NCI-H1092 (cell line): ENCODE measurements at places on chromosomes 4 and X.
A peak's percentile ranks its signal among the peaks of the same experiment; 100 is the strongest.

DNA sequence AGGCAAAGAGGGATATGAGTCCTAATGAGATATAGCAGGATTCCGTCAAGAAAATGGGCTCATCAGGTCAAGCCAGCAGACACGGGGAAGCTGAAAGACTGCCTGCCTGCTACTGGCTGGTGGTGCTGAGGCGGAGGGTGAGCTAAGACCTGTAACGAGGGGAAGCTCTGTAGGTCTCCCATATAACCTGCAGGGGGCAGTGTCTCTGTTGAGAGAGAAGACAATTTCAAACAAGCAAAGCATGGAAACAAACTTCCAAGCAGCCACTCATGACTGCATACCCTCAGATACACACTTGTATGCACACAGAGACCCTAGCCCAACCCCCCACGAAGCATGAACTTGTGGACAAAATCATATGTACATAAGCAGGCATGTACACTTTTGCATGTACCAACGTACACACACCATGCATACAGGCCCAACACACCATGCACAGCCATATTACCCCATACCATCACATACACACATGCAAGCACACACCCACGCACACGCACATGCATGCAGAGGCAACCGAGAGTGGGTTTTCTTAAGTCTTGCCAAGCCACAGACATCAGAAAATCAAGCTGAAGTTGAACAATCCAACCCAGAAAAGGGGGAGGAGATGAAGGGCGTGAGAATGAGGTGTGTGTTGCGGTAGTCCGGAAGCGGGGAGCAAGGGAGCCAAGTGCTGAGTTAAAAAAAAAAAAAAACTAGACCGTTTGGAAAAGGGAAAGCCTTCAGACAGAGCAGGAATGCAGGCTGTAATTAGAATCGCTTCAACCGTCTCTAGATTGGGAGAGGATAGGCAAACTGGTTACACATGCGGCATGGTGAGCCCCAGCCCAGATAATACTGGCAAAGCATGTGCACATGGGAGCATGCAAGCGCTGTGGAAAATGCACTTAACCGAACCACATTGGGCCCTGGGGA, 71.0 kb downstream of the PJA1 start:
- DNase-seq: peak; percentile 52

GRCh38 chr4:15963576-15963975, 601 bp upstream of the FGFBP2 start:
- DNase-seq: no peak

DNA sequence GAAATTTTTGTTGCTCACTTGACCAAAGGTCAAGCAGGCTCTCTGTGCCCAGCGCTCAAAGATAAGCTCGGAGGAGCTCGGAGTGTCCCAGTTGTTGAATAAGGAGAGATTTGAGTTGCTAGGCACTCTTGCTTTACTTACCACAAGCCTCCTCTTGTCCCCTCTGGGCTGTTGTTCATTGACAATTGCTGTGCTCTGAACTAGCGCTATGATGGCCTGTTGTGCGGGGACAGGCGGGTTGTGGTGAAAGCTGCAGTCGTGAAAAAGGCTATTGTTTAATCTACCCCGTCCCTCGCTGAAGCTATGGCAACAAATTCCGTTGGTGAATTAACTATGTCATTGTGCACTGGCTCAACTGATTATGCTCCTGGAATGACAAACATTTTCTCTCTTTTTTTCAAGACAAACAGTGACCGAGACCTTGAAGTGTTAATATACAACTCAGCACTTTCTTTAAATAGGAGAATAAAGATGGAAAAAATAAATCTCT, 21.0 kb upstream of the POLA1 start:
- no peak for DNase-seq

DNA sequence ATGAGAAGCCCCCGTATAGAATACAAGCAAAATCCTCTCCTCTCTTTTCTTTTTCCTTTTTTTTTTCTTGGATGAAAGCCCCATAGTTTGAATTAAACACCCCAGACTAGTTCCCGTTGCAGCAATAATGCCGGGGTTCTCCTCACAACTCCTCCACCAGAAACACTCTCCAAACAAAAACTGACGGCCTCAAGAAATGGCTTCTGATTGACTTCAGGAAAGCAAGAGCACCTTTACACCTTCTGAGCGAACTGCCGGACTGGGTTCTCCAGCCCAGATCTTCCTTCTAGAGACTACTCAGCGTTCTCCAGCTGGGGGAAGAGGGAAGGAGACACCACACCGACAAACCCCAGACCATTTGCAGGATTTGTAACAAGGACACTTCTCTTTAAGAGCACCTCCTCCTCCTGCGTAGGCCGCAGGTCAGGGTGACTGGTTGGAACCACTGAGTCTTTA, 4.0 kb downstream of the HAND2 start:
- no peak for DNase-seq

DNA sequence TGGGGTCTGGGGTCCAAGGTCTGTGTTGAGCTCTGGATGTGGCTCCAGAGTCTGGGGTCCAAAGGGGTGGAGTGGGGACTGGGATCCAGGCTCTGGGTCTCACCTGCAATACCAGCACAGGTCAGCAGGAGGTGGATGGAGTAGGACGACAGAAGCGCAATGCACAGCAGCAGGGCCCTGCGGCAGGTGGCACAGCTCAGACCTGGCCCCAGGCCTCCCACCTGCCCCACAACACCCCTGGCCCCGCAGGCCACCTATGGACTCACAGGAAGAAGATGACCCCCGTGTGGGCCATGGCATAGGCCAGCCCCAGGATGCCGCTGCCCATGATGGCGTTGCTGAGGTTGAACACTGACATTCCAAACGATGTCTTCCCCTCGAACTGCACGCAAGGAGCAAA, 3.4 kb downstream of the SLC38A5 start:
- DNase-seq: no peak

DNA sequence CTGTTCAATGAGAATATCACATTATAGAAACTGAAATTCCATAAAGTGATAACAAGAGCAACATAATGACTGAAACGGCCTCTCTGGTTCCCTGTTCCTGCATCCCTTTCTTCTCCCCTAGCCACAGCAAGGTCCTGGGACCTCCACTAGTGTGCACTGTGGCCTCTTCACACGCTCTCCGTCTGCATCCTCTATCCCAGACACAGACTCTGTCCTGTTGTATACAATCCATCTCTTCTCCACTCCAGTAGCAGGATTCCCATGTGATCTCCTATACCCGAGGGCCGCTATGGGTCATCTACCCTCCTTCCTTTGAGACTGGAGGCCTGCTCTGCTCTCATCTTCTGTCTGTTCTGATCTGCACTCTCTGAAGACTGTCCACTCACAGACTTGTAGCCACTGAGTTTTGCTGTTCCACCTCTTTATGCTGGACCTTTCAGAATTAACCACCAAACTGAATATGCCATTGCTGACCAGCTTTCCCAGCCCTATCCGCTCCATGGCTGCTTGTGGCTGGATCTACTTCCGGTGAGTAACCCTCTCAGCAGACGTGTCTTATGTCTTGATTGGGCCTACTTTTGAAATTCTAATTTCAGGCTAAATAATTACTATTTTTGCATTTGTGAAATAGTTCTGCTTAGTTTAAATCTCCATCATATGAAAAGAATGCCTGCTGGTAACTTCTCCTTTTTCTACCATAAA, 105.1 kb upstream of the NAP1L5 start:
- no peak for DNase-seq

- no peak for DNase-seq
Observed at GRCh38 chr4:114597410-114598115, 1.0 kb upstream of the UGT8 start.

GRCh38 chrX:110277609-110278008, 40.3 kb downstream of the AMMECR1 start:
- no peak for DNase-seq

DNA sequence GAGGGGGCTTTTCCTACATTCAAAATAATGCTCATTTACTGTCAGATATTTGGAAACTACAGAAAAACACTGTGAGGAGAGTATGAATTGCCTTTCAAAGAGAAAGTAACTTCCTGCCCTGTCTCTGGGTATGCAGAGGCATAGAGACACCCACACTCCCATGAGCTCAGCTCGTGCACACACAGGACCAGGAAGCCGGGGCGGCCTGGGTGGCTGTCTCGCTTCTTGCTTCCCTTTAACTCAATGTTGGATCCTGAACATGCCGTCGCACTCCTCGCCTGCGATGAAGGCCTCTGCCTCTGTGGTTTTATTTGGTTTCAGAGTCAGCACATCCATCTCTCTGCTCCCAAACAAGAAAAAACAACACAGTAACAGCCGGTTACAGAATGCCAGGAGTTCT, 40.1 kb upstream of the GPR78 start:
- no peak for DNase-seq

- no peak for DNase-seq
Observed at GRCh38 chr4:58961925-58962324, 1851.7 kb upstream of the IGFBP7 start.

GRCh38 chrX:72123471-72124185, 8.1 kb downstream of the RTL5 start:
- no peak for DNase-seq

DNA sequence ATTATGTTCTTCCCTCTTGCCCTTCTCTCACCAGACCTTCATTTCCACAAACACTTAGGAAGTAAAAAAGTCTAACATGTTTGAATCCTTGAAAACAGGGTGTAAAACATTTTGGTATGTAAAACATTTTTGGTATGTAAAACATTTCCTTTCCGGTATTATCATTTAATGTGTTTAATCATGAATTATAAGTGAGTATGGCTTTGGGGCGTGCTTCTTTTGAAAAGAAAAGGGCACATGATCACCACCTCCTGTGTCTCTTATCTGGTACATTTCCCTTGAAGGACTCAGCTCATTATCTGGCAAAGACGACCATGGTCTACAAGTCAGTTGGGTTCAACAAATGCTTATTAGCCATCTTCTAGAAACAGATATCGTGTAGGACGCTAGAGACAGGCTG, 283.6 kb downstream of the FRMPD4 start:
- DNase-seq: no peak

GRCh38 chrX:119676949-119677653, 15.9 kb downstream of the SEPTIN6 start:
- no peak for DNase-seq

DNA sequence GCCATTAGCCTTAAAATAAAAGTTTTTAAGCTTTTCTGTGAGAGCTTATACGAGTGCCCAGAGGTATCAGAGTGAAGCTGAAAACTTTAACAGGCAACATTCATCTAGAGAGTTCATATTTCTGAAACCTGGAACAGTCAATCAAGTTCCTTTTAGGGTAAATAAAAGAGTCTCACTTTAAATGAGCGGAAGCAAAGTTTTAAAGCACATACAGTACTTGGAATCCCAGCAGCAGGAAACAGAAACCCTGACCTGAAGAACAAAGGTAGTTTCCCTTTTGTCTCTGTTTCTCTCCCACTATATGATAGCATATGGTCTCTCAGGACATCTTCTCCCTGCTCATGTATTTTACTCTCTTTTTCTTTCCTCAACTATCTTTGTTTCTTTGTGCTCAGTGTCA, 153.0 kb downstream of the ASB9 start:
- no peak for DNase-seq

GRCh38 chrX:153327561-153327960, 6.0 kb upstream of the PNMA6F start:
- DNase-seq: no peak

DNA sequence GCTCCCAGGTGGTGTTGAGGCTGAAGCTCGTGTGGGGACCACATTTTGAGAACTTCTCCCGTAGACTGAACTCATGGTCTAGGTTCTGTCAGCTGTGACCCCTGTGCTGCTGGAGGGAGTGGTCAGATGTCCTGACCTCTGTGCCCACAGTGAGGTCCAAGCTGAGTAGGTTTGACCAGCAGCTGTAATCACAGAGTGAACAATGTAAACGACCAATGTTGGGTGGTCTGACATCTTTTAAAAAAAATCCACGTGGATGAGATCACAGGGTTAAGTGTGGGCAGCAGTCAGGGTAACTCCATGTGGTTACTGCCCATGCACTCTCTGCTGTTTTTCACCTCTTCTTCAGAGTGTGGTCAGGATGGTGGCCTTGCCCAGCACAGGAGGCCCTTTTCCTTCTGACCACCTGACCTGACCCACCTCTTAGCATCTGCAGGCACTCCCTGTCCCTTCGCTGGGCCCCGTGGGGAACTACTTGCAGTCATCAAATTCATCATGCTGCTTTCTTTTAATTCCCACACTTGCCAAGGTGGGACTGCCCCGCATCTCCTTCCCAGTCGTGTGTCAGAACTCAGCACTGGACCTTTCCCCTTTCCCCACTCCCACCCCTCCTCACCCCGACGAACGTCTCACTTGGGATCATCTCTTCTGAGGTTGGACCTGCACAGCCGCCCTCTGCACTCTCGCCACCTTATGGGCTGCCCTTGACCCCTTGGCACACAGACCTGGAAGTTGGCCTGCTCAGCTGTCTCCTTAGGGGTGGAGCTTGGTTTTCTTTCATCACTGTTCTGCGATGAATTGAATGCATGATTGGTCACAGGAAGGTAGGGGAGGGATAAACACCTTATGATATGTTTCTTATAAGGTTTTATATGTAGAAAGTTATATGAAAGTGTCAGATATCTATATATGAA, 120.1 kb downstream of the PTTG2 start:
- no peak for DNase-seq
